Common myeloid progenitor, CD34-positive (primary cell): ENCODE measurements at places on chromosomes 16 and 17.

GRCh38 chr17:13728781-13729180 lies 127.1 kb upstream of the HS3ST3A1 start:
- no peak for DNase-seq

DNA sequence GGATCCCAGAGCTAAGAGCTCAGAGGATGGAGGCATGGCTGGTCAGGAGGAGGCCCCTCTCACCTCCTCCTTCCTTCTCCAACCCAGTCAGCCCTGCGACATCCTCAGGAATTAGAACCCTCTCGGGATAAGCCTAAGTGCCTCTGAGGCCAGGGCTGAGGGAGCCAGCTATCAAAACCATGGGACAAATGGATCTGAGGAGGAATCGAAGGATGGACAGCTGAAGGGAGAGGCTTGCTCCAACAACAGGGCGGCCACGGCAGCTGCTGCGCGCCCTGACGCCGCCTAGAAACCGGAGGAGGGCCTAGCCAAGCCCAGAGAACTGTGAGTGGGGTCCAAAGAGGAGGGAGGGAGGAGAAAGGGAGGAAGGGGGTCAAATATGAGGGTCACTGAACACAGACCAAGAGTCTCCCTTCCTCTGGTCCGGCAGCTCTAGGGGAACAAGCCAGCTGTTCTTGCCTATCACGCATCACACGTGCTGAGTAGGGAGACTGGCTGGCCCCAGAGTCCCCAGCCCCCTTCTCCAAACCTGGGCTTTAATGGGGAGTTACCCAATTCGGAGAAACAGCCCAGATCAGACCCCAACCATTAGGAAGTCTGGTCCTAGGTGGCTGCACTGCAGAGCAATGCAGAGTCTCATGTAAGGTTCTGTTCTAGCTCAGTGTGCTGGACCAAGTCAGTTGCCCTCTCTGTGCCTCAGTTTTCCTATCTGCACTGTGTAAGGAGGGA lies 5.9 kb upstream of the HOXB13 start:
- DNase-seq: no peak

DNA sequence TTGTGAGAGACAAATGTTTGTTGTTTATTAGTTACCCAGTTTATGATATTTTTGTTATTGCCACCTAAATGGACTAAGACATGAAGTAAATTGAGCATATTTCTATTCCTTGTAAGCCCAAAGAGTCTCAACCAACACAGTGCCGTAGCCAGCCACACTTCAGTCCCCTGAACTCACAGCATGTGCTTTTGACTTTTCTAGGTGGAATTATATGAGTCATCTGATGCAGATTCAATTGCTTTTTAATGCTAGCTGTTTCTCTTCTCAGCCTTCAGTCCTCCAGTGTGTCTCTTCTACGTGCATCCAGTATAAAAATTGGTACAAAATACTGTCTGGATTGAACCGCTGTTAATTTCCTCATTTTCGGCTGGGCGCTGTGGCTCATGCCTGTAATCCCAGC lies 39.0 kb downstream of the IQCK start:
- DNase-seq: no peak

DNA sequence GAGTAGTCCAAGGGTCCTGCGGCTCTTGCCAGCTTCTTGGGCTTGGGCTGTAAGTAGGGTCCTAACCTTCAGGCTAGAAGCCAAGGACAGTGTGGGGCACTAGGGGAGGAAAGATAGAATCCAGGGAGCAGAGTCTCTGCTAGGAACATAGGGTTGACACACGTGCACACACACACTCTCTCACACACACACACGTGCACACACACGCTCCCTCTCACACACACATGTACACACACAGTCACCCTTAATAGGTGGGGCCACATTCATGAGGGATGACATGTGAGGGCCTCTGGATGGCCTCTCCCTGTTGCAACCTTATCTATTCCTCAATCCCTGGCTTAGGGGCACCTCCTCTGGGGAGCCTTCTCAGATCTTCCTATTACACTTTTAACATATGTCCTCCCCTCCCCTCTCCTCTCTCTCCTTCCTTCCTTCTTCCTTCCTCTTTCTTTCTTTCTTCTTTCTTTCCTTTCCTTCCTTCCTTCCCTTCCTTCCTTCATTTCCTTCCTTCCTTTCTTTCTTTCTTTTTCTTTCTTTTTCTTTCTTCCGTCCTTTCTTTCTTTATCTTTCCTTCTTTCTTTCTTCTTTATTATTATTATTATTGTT lies 3.1 kb downstream of the EPX start:
- no peak for DNase-seq

GRCh38 chr16:85491798-85492294 lies 121.3 kb upstream of the GSE1 start:
- DNase-seq: no peak

- no peak for DNase-seq
Measured at GRCh38 chr16:66502020-66502913, 47.7 kb downstream of the TK2 start.

DNA sequence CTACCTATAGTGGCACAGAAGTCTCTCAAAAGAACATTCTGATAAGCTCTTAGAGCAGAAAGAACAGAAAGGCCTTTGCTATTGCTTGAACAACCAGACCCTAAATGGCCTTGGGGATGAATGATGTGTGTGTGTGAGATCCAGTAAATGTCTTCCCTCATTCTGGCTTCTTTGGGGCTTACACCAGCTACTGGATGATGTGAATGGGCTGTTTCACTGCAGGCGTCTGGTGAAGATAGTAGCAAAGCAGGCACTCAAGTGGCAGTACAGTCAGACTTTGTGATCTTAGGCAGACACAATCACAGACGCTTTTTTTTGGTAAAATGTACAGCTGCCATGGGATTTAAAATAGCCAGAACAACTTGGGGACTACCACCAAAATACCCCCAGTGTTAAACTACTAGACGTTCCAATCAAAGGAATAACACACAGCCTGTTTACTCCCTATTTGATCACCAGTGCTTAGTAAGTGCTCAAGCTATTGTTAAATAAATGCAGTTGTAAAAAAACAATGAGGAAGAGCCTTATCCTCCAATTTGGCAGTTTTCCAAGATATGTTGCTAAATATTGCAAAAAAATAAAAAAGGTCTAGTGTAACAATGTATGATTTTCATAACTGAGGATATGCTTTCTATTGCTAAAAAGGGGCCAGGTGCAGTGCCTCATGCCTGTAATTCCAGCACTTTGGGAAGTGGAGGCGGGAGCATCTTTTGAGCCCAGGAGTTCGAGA lies 17.9 kb downstream of the NDUFAB1 start:
- DNase-seq: peak; percentile 19
